ENCODE measurements at places on chromosomes 1 and 21. TPM values are rescaled to one million over a fixed set of nuclear protein-coding genes. Genes with fewer than 3 reads are reported as not detected.

- H3K27me3 ChIP-seq = no peaks in the 10 kb centered on the region
- no peaks in the 10 kb centered on the region for H3K36me3 ChIP-seq
- H3K27ac ChIP-seq = no peak overlapping the region
- H3K4me3 ChIP-seq = no peak overlapping the region
- no peak for DNase-seq
- H3K4me1 ChIP-seq = no peaks in the 10 kb centered on the region
Observed at GRCh38 chr1:218850367-218850766, 323.3 kb upstream of the LYPLAL1 start.

The MMEL1 gene
- 1.8 TPM for total RNA-seq

- peak; percentile 53 for DNase-seq
- H3K27me3 ChIP-seq = no peaks in the 10 kb centered on the region
- H3K4me3 ChIP-seq = peak overlapping the region; percentile 74
- peak overlapping the region; percentile 98 for H3K27ac ChIP-seq
- H3K4me1 ChIP-seq = peaks cover 88% of the 10 kb centered on the region
- H3K36me3 ChIP-seq = peaks cover 6% of the 10 kb centered on the region
Observed at GRCh38 chr1:54287801-54288211, 87.8 kb downstream of the MRPL37 start.

DNA sequence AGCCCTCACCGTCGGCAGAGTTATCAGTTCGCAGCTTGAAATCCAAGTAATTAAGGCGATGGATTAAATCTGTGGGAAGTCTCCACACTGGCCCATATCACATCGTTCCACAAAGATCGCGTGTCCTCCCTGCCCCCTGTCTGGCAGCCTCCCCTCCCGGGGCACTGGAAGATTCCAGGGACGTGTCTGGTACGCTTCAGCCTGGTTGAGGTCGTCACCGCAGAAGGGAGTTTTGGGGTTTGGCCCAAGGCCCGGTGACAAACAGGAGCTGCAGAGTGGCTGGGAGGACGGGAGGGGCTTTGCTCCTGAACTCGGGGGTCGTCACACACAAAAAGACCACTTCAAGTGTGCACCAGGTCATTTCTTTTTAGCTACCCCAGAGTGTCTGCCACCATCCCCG, 51.1 kb downstream of the PRDM16 start:
- H3K4me3 ChIP-seq = no peak overlapping the region
- H3K27me3 ChIP-seq = no peaks in the 10 kb centered on the region
- DNase-seq = no peak

- no peak overlapping the region for H3K27ac ChIP-seq
- no peak for DNase-seq
- peaks cover 13% of the 10 kb centered on the region for H3K27me3 ChIP-seq
Observed at GRCh38 chr21:35929901-35930300, 130.4 kb downstream of the SETD4 start.

DNA sequence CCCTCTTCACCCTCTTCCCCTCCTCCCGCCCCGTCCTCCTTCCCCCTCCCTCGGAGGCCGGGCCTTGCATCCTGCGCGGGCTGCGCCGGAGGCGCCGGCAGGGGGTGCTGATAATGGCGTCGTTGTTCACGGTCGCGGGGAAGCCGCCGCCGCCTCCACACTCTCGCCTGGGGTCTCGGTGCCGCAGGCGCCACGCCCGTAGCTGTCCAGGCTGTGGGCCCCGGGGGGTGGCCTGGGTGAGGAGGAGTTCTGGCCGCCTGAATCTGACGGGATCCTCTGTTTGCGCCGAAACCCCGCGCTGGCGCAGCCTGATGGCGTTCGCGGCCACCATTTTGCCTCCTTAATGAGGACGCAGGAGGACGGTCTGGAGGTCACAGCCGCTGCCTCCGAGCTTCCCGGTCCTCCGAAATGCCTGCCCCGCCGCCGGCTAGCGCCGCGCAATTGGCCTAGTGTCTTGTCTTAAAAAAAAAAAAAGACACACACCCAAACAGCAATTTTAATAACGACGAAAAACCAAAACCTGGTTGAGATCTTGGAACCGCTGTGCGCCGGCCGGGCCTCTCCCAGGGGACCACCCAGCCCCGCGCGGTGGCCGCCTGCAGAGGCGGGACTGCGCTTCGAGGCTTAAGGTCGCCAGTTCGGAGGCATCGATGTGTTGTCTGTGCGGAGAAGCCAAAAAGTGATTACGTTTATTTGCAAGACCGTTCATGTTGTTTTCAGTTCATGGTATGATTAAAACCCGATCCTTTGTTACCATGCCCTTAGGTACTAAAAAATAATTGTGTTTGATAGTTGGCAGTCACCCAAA, 106.6 kb upstream of the HNRNPU start:
- H3K4me3 ChIP-seq = peak overlapping the region; percentile 88
- H3K27me3 ChIP-seq = no peaks in the 10 kb centered on the region
- DNase-seq = peak; percentile 94
- H3K4me1 ChIP-seq = peaks cover 11% of the 10 kb centered on the region

DNA sequence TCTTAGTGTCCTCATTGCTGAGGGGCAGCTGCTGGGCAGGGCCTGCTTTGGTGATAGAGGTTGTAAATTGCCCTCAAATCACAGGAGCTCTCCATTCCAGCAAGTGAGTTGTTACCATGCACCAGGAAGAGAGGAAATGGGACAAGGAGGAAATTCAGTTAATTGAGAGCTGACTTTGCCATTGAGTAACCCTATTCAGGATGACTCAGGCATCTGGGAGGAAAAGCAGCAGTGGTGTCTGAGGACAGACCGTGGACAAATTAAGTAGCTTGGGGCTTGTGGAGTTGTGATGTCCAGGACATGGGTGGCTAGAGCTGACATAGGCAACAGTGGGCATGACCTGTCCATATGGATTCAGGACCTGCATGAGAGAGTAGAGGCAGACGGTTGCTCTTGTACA, 5.9 kb downstream of the ARHGEF10L start:
- no peak overlapping the region for H3K27ac ChIP-seq
- H3K4me3 ChIP-seq = no peak overlapping the region
- H3K4me1 ChIP-seq = peaks cover 5% of the 10 kb centered on the region
- no peak for DNase-seq
- H3K36me3 ChIP-seq = no peaks in the 10 kb centered on the region
- peaks cover 28% of the 10 kb centered on the region for H3K27me3 ChIP-seq

- no peak overlapping the region for H3K27ac ChIP-seq
- DNase-seq = no peak
- peaks cover 5% of the 10 kb centered on the region for H3K27me3 ChIP-seq
- H3K4me1 ChIP-seq = no peaks in the 10 kb centered on the region
- no peaks in the 10 kb centered on the region for H3K36me3 ChIP-seq
Observed at GRCh38 chr1:4053774-4054173, 153.7 kb upstream of the C1orf174 start.

The TSSK3 gene
- 0.85 TPM for total RNA-seq

- peaks cover 5% of the 10 kb centered on the region for H3K27me3 ChIP-seq
- no peak overlapping the region for H3K4me3 ChIP-seq
- no peak overlapping the region for H3K27ac ChIP-seq
- H3K4me1 ChIP-seq = peaks cover 21% of the 10 kb centered on the region
- no peak for DNase-seq
Observed at GRCh38 chr1:230861970-230862595, 6.2 kb downstream of the C1orf198 start.

- no peaks in the 10 kb centered on the region for H3K27me3 ChIP-seq
- DNase-seq = no peak
- no peak overlapping the region for H3K27ac ChIP-seq
- H3K4me3 ChIP-seq = no peak overlapping the region
- H3K4me1 ChIP-seq = peaks cover 31% of the 10 kb centered on the region
Observed at GRCh38 chr1:147628441-147628840, 41.9 kb downstream of the ACP6 start.

- DNase-seq = no peak
- H3K27me3 ChIP-seq = no peaks in the 10 kb centered on the region
- no peak overlapping the region for H3K4me3 ChIP-seq
Observed at GRCh38 chr21:25215698-25216384, 391.4 kb downstream of the MRPL39 start.

DNA sequence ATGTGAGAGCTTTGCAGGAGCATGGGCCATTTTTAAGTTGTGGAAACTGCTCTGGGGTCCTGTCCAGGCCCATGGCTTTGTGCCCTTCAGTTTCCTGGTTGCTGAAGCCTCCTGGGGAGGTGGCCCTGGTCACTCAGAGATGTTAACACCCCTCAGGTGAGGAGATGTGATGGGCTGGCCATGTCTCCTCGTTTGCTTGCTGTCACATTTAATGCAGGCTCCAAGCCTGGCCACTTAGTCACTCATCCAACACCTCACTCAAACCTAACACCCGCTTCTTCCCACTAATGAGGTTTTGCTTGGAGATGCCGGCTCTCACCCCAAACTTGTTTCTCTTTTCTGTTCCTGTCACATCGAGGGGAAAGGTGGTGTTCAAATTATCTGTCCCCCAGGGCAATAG, 192.7 kb downstream of the PTPRU start:
- DNase-seq = no peak
- H3K27me3 ChIP-seq = peaks cover 11% of the 10 kb centered on the region
- H3K4me1 ChIP-seq = no peaks in the 10 kb centered on the region
- H3K36me3 ChIP-seq = no peaks in the 10 kb centered on the region
- no peak overlapping the region for H3K4me3 ChIP-seq

GRCh38 chr21:45539046-45539795, 3.0 kb downstream of the SLC19A1 start:
- H3K4me1 ChIP-seq = peaks cover 28% of the 10 kb centered on the region
- no peak for DNase-seq
- H3K36me3 ChIP-seq = peaks cover 31% of the 10 kb centered on the region
- peak overlapping the region; percentile 84 for H3K4me3 ChIP-seq
- no peaks in the 10 kb centered on the region for H3K27me3 ChIP-seq

- H3K4me3 ChIP-seq = no peak overlapping the region
- no peaks in the 10 kb centered on the region for H3K27me3 ChIP-seq
- DNase-seq = no peak
- H3K36me3 ChIP-seq = no peaks in the 10 kb centered on the region
Observed at GRCh38 chr1:118160806-118161205, 24.2 kb downstream of the SPAG17 start.

- no peaks in the 10 kb centered on the region for H3K4me1 ChIP-seq
- DNase-seq = no peak
- H3K36me3 ChIP-seq = peaks cover 36% of the 10 kb centered on the region
- H3K27me3 ChIP-seq = no peaks in the 10 kb centered on the region
Observed at GRCh38 chr1:21225065-21225464, 48.4 kb upstream of the EIF4G3 start.

GRCh38 chr1:153386500-153386901, 4.4 kb downstream of the S100A8 start:
- no peaks in the 10 kb centered on the region for H3K36me3 ChIP-seq
- H3K4me3 ChIP-seq = no peak overlapping the region
- no peaks in the 10 kb centered on the region for H3K4me1 ChIP-seq
- H3K27ac ChIP-seq = no peak overlapping the region

DNA sequence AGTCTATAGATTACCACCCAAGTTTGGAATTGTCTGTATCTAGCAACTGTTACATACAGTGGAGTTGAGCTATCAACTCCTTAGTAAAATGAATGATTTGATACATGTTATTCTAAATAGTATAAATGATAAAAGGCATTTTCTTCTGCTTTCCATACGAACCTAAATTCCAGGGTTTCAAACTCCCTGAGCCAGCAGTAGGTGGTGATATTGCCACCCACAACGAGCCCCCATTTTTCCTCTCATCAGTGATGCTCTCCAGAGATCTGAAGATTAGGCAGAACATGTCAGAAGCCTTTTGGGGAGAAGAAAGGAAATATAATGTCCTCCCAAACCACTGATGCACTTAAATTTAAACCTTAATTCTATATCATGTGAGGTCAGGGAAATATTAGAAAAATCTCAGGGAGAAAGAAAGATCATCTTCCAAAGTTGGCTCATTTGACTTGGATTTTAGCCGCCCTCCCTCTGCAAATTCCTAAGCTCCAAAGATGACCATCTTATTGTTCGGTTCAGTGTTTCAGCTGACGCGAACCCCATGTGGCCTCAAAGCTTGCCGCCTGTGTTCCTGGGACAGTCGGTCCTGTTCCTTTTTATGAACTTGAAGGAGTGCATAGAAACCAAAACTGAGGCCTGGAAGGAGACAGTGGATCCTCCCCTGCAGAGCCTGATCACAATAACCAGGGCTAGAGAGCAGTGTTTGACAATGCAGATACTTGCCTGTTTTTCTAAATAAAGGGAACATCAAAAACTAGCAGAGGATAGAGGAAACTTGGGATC, 2.3 kb downstream of the EVA1C start:
- DNase-seq = no peak
- no peak overlapping the region for H3K4me3 ChIP-seq
- no peak overlapping the region for H3K27ac ChIP-seq
- peaks cover 35% of the 10 kb centered on the region for H3K4me1 ChIP-seq

The HSD3B1 gene
- not detected for total RNA-seq

- H3K4me1 ChIP-seq = peaks cover 10% of the 10 kb centered on the region
- peak; percentile 90 for DNase-seq
- H3K27ac ChIP-seq = no peak within 1 kb of the TSS
- H3K27me3 ChIP-seq = peaks cover 15% of the 10 kb centered on the region
- no peaks in the 10 kb centered on the region for H3K36me3 ChIP-seq
- peak within 1 kb of the TSS; percentile 72 for H3K4me3 ChIP-seq
Observed at GRCh38 chr1:207644852-207645634, at the start of gene CR1L. Gene CR1L (plus strand): TSS chr1:207645133. CDS start chr1:207645234, 101 bp downstream.

- no peak for DNase-seq
- no peaks in the 10 kb centered on the region for H3K36me3 ChIP-seq
- no peaks in the 10 kb centered on the region for H3K27me3 ChIP-seq
- no peaks in the 10 kb centered on the region for H3K4me1 ChIP-seq
Observed at GRCh38 chr1:104987210-104987609, 1237.5 kb downstream of the AMY1C start.

- no peak for DNase-seq
- no peaks in the 10 kb centered on the region for H3K27me3 ChIP-seq
- H3K36me3 ChIP-seq = no peaks in the 10 kb centered on the region
- peaks cover 41% of the 10 kb centered on the region for H3K4me1 ChIP-seq
- H3K27ac ChIP-seq = no peak overlapping the region
Observed at GRCh38 chr1:212229654-212230053, 55.6 kb upstream of the PPP2R5A start.

The RNPC3 gene
- 23.2 TPM for total RNA-seq

- H3K4me1 ChIP-seq = peaks cover 78% of the 10 kb centered on the region
- peak; percentile 87 for DNase-seq
- peak overlapping the region; percentile 36 for H3K4me3 ChIP-seq
Observed at GRCh38 chr21:34807881-34808568, 139.2 kb downstream of the CLIC6 start.

- H3K27me3 ChIP-seq = no peaks in the 10 kb centered on the region
- no peak within 1 kb of the TSS for H3K4me3 ChIP-seq
- H3K27ac ChIP-seq = no peak within 1 kb of the TSS
- H3K36me3 ChIP-seq = no peaks in the 10 kb centered on the region
- no peak for DNase-seq
- H3K4me1 ChIP-seq = peaks cover 24% of the 10 kb centered on the region
Observed at GRCh38 chr1:147760481-147761260, at the start of gene GJA5. Gene GJA5 (minus strand): TSS chr1:147760602. CDS start chr1:147759238, 1,364 bp downstream.

The MASP2 gene
- total RNA-seq = not detected

GRCh38 chr1:248778906-248779305, 23.3 kb upstream of the LYPD8 start:
- no peak for DNase-seq
- H3K36me3 ChIP-seq = no peaks in the 10 kb centered on the region
- H3K4me3 ChIP-seq = no peak overlapping the region

The PYHIN1 gene
- total RNA-seq = 7.0 TPM

The C1orf56 gene
- total RNA-seq = 1.9 TPM
